Stimulated activated CD8-positive, alpha-beta memory T cell treated with anti-CD3 and anti-CD28 coated beads, Interleukin-2, amount 100 ng/mL, for 48 hours (primary cell): ENCODE measurements at places on chromosomes 1 and 21.
A peak's percentile ranks its signal among the peaks of the same experiment; 100 is the strongest.

DNA sequence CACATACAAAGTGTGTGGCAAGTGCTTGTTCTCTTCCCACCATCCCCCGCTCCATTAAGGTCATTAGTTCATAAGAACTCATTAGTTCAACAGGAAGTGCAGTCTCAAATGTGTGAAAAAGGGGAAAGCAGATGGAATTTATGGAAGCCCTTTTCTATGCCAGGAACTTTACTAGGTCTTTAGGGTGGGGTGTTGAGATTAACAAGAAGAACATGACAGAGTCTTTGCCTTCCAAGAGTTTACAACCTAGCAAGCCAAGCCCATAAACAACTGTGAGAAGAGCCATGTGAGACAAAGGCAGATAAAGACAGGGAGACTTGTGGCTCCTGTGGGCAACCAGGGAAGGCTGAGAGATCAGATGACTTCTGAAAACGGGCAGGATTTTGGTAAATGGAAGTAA is 21.4 kb downstream of the PLEKHA6 start:
- DNase-seq: no peak

GRCh38 chr1:53732409-53732808 is 6.6 kb downstream of the GLIS1 start:
- DNase-seq: no peak

- DNase-seq: no peak
Observed at GRCh38 chr1:119631433-119632102, 16.5 kb downstream of the ZNF697 start.

GRCh38 chr1:151165281-151165737 is 393 bp downstream of the LYSMD1 start:
- no peak for DNase-seq

GRCh38 chr1:186750257-186750656 is 70.0 kb upstream of the PTGS2 start:
- DNase-seq: no peak

GRCh38 chr21:32593690-32594089 is 8.4 kb upstream of the TCP10L start:
- DNase-seq: no peak

GRCh38 chr1:203589171-203589570 is 37.5 kb upstream of the ATP2B4 start:
- DNase-seq: no peak

- no peak for DNase-seq
Observed at GRCh38 chr1:205373022-205373797, 16.5 kb upstream of the KLHDC8A start.

GRCh38 chr1:69197816-69198215 is 369.9 kb upstream of the LRRC7 start:
- no peak for DNase-seq

DNA sequence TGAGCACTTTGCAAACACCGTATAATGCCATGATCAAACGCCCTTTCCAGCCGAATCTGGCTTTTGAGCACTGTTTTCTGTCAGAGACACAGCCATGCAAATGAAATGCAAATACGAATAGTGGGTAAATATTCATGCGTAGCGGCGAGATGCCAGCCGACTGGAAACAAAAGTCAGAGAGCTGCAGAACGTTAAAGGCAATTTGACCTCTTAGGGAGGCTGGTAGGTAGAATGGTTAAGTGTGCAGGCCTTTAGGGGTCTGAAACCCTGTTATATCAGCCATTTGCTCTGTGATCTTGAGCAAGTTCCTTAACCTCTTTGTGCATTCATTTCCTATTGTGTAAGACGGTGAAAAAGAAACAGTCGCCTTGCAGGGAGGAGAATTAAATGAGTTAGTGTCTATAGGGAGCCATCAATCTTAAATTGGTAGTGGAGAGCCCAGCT is 6.5 kb upstream of the SDHB start:
- DNase-seq: no peak

DNA sequence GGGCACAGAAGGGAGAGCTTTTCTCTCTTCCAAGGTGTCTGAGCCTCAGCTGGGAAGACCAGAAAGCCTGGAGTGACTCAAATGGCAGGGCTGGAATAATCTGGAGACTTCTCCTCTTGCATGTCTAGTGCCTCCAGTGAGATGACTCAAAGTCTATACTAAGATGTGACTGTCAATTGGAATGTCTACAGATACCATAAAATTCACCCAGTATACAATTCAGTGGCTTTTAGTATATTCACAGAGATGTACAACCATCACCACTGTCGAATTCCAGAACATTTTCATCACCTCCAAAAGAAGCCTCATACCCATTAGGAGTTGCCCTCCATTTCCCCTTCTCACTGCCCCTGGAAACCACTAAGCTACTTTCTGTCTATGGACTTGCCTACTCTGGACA is 47.9 kb upstream of the CNN3 start:
- DNase-seq: no peak

GRCh38 chr1:107415241-107415640 is 274.4 kb downstream of the NTNG1 start:
- no peak for DNase-seq

GRCh38 chr1:2306151-2306978 is 78.2 kb downstream of the SKI start:
- DNase-seq: no peak

DNA sequence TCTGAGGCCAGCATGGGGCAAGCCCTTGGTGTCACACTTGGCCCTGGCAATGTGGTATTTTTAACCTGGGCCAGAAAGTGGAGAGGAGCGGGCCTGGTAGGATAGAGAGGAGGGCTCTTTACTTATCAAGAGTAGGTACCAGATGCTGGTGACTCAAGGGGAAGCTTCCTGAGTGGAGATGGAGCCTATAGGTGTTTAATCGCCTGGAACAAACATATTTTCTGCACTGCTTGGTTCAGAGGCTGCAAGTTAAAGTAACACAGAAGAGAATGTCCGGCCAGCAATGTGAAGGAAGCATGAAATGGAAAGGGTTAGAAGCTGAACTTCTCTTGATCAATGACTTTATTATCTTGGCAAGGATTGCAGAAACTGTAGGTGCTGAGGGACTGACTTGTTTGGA is 74.3 kb downstream of the DDR2 start:
- no peak for DNase-seq

GRCh38 chr1:65066419-65066765 is 81.6 kb upstream of the AK4 start:
- DNase-seq: no peak

- DNase-seq: no peak
Observed at GRCh38 chr1:53126495-53126894, 15.9 kb downstream of the SLC1A7 start.

GRCh38 chr1:190754666-190755065 is 277.0 kb upstream of the BRINP3 start:
- DNase-seq: no peak

- DNase-seq: no peak
Observed at GRCh38 chr1:110850627-110851026, 22.3 kb upstream of the CD53 start.

DNA sequence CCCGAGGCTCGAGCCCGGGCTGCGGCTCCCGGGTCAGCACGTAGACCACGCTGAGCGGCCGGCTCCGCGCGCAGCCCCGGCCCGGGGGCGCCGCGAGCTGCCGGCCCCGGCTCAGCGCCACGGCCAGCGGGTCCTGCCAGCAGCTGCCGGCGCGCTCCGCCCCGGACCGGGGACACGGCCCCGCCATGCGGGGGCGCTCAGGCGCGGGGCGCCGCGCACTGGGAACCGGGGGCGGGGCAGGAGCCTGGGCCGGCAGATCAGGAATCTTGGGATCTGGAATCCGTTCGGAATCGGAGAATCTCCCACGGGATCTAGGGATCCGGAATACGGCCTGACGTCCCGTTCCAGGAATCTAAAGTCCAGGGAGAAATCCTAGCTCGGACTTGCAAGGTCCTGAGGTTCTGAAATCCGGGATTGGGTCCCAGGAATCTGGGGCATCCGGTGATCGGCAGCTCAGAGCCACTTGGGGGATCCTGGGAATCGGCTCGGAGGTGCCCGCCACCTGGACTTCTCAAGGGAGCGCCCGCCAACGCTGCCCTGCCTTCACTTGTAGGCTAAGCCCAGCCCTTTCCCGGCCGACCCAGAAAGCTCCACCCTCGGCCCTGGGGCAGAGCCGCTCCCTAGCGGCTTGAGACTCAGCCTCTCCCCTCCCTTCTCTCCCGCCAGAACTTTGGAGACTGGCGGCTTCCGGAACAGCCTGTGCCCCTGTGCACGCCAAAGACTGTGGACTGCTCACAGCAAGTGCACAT is at the start of gene MAP3K6:
TSS of gene MAP3K6 (minus strand) at position 551 of the 749 bp plus-strand sequence. CDS start at position 187, 364 bp downstream.
- peak; percentile 33 for DNase-seq

DNA sequence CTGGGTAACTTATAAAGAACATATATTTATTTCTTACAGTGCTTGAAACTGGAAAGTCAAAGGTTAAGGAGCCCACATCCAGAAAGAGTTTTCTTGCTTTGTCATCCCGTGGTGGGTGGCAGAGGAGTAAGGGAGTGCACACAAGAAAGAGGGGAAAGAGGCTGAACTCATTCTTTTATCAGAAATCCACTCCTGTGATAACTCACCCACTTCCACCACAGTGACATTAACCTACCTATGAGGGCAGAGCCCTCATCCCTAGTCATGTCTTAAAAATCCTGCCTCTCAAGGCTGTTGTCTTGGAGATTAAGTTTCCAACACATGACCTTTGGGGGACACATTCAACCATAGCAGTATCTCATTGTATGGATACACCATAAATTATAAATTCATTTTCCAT is 32.5 kb upstream of the RGS4 start:
- no peak for DNase-seq

DNA sequence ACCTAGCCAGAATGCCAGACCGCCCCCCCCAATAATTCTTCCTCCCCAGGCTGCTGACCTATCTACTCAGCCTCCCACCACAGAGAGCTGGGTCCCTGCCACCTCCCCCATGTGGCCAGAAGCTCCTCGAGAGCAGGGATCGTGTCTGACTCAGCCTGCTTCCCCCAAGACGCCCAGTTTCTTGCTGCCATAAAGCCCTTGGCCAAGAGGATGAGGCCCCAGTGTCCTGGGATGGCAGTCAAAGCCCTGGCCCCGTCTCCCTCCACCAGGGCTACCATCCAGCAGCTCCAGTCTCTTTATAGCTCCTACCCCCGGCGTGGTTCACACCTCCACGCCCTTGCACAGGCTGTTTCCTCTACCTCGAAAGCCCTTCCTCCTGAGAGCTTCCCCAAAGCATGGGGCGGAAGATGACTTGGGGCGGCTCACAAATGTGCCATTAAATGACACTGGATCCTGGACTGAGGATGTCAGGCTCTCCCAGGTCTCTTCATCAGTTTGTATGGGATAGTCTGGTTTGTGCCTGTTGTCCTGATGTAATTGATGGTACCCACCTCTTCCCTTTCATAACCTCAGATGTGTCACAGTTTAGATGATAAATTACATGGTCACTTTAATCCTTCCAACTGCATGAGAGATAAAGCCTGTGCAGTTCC is 13.2 kb downstream of the ADGRB2 start:
- no peak for DNase-seq

GRCh38 chr1:21234779-21235178 is 55.5 kb downstream of the ECE1 start:
- DNase-seq: no peak

DNA sequence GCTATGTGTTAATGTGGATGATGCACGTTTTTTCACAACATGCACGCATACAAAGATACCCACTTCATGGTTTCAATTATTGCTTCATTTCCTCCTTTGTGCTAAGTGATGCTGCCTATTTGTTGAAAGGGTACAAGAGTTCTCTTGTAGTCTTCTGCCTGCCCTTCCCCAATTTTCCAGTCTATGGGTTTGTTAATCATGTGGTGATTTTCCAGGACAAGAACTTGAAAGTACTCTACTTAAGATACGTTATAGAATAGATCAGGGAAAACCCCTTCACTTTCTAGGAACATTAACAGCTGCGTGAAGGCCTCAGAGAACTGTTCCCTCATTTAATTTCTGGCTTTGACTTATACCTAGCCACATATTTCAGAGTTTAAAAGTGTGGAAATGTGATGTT is 52.1 kb upstream of the SLC44A3 start:
- no peak for DNase-seq

GRCh38 chr1:154346276-154346917 is 21.1 kb downstream of the ATP8B2 start:
- no peak for DNase-seq

DNA sequence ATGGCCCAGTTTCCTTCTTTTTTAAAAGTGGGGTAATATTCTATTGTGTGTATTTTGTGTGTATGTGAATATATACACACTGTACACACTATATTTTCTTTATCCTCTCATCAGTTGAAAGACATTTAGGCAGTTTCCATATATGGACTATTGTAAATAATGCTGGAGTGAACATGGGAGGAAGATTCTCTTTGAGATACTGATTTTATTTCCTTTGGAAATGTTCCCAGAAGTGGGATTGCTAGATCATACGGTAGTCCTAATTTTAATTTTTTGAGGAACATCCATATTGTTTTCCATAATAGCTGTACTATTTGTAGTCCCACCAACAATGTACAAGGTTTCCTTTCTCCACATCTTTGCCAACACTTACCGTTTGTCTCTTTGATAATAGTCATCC is 51.0 kb downstream of the F3 start:
- no peak for DNase-seq

DNA sequence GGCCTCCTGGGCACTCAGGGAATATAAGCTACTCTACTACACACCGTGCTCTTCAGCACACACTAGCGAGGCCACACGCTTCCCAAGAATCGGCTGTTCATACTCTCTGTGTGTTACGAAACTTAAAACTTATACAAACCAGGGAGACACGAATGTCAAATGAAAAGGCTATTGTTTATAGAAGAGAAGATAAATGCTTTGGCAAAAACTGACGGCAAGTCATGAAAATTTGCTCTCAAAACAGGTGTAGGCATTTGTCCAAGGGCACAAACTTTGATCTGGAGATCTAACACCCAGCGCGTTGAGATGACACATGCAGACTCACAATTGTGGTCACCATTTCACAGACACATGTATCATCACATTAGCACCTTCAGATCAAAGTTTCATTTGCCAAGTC is 46.1 kb downstream of the USP48 start:
- no peak for DNase-seq

DNA sequence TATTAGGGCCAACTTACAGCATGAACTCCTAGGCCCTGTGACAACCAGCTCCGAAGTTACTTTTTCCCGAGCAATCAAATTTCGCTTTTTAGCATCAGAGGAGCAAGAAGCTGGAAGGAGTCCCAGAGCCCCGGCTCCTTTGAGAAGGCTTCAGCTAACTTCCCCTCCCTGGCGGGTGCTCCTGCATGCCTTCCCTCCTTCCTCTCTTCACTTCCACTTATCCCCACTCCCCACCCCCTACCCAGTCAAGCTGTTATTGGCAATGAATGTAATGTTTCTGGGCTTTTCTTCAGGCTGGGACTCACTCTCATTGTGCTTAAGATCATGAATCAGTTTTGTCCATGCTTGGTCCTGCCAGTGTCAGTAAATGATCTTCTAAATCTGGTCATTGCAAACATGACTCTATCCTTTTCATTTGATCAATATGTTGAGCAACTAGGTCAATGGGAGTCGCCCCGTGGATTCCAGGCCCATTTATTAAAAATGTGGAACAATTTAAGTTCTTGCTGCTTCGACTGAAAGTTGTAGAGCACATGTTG is 94.5 kb upstream of the TSPAN2 start:
- no peak for DNase-seq

GRCh38 chr1:11068600-11069473 is 9.0 kb upstream of the SRM start:
- no peak for DNase-seq

GRCh38 chr1:5385096-5385799 is 607.0 kb downstream of the NPHP4 start:
- no peak for DNase-seq

GRCh38 chr1:174968750-174969244 is 30.9 kb upstream of the CACYBP start:
- no peak for DNase-seq

GRCh38 chr1:3918966-3919611 is 19.0 kb upstream of the C1orf174 start:
- DNase-seq: no peak
